ENCODE measurements at places on chromosomes 3 and 15.

GRCh38 chr3:39260957-39261356 lies 18.9 kb downstream of the CX3CR1 start:
- peak overlapping the region; percentile 79 for H3K27ac ChIP-seq
- peak overlapping the region; percentile 51 for H3K4me3 ChIP-seq
- peaks cover 32% of the 10 kb centered on the region for H3K4me1 ChIP-seq
- H3K36me3 ChIP-seq, result peaks cover 6% of the 10 kb centered on the region
- peak; percentile 29 for DNase-seq

GRCh38 chr15:69288531-69289341 lies 10.0 kb upstream of the PAQR5 start:
- H3K27me3 ChIP-seq, result peaks cover 14% of the 10 kb centered on the region
- no peak for DNase-seq
- no peaks in the 10 kb centered on the region for H3K4me1 ChIP-seq
- H3K36me3 ChIP-seq, result no peaks in the 10 kb centered on the region

DNA sequence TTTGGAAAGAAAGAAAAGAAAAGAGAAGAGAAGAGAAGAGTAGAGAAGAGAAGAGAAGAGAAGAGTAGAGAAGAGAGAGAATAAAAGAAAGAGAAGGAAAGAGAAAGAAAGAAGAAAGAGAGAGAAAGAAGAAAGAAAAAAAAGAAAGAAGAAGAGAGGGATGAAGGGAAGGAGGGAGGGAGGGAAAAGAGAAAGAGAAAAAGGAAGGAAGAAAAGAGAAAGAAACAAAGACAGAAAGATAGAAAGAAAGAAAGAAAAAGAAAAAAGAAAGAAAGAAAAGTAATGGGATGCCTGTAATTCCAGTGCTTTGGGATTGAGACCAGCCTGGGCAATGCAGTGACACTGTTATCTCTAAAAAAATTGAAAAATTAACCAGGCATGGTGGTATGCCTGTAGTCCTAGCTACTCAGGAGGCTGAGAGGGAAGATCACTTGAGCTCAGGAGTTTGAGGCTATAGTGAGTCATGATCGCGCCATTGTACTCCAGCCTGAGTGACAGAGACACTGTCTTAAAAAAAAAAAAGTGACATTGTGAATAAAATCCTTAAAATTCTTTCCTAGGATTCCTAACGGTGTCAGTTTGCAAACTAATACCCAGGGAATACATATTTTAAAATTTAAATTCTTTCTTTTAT lies 1.7 kb downstream of the RASL12 start:
- peaks cover 52% of the 10 kb centered on the region for H3K27me3 ChIP-seq
- H3K27ac ChIP-seq, result no peak overlapping the region
- H3K36me3 ChIP-seq, result peaks cover 8% of the 10 kb centered on the region
- DNase-seq, result no peak

DNA sequence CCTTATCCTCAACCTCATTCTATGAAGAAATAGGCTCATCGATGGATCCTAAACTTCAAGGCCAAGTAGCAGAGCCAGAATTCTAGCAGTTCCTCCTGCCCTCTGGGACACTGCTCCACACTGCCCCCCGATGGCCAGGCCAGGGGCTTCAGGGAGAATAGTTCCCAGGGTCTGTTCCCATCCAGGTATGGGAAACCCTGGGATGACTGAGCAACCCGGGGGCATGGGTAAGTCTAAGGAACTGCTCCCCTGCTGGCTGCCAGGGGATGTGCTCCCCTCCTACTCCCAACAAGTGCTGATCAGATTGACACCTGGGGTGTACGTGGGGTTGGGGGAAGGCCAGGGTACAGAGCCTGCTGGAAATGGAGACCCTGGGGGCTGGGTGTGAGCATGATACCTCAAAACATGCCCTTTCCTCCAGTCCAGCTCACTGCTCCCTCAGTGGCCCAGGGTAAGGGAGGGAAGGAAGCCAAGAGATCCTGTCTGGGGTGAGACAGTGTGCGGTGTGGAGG lies 7.6 kb downstream of the ULK3 start:
- H3K4me1 ChIP-seq, result peaks cover 12% of the 10 kb centered on the region
- H3K27me3 ChIP-seq, result no peaks in the 10 kb centered on the region
- peak; percentile 34 for DNase-seq
- no peaks in the 10 kb centered on the region for H3K36me3 ChIP-seq
- no peak overlapping the region for H3K4me3 ChIP-seq

- no peaks in the 10 kb centered on the region for H3K4me1 ChIP-seq
- DNase-seq, result no peak
- H3K4me3 ChIP-seq, result no peak overlapping the region
- peaks cover 2% of the 10 kb centered on the region for H3K36me3 ChIP-seq
These were observed 22.3 kb downstream of the CFAP92 start for GRCh38 chr3:128971421-128972100.

GRCh38 chr15:60762638-60763037 lies 283.7 kb upstream of the ICE2 start:
- H3K36me3 ChIP-seq, result no peaks in the 10 kb centered on the region
- H3K4me3 ChIP-seq, result no peak overlapping the region
- no peak for DNase-seq
- H3K27ac ChIP-seq, result peak overlapping the region; percentile 43

- no peak overlapping the region for H3K4me3 ChIP-seq
- no peaks in the 10 kb centered on the region for H3K4me1 ChIP-seq
- no peak overlapping the region for H3K27ac ChIP-seq
- no peaks in the 10 kb centered on the region for H3K27me3 ChIP-seq
- no peaks in the 10 kb centered on the region for H3K36me3 ChIP-seq
These were observed 615.2 kb upstream of the NR2F2 start for GRCh38 chr15:95715116-95715903.

- H3K27me3 ChIP-seq, result no peaks in the 10 kb centered on the region
- H3K4me1 ChIP-seq, result no peaks in the 10 kb centered on the region
- H3K36me3 ChIP-seq, result no peaks in the 10 kb centered on the region
These were observed 87.8 kb downstream of the C3orf70 start for GRCh38 chr3:185065059-185065458.

DNA sequence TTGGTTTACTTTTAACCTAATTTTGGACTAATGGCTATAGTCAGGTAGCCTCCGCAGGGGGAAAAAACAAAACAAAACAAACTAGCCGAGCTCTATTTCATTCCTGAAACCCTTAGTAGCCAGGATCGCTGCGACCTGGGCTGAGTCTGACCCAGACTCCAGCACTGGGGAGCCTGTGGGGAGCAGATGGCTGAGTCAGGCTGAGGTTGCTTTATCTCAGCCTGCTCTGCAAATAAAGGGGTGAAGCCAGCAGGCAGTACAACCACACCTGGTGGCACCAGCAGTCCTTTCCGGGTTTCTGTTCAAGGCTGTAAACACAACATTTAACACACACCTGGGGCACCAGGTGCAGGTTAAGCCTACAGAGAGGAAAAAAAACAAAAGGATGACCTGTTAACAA lies 27.3 kb downstream of the ABHD2 start:
- no peak for DNase-seq
- H3K4me3 ChIP-seq, result no peak overlapping the region
- peaks cover 4% of the 10 kb centered on the region for H3K36me3 ChIP-seq

DNA sequence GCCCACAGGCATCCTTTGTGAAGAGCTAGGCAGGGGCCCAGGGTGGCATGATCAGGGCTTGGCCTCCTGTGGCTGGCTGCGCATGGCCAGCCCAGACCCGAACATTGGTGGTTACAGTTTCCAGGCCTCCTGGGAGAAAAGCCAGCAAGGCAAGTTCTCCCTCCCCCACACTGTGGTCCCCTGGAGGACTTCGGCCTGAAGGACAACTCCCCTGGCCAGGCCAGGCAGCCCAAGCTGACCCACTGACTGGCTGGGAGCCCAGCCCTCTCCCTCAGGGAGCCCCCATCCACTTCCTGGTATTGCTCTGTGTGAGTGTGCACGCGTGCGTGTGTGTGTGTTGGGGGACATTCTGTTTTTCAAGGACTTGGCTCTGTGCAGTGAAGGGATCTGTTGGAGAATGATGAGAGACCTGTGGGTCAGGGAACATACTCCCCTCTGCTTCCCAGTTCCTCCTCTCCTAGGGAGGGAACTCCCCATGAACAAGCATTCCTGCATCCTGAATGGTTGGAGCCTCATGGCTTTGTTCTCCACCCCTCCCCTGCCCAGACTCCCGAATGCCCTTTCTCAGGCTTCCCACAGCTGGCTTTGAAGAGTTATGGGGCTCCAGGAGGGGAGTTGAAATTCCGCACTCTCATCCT lies 29.5 kb downstream of the CORO2B start:
- H3K27me3 ChIP-seq, result peaks cover 20% of the 10 kb centered on the region
- H3K27ac ChIP-seq, result no peak overlapping the region
- no peak overlapping the region for H3K4me3 ChIP-seq
- H3K4me1 ChIP-seq, result no peaks in the 10 kb centered on the region
- H3K36me3 ChIP-seq, result no peaks in the 10 kb centered on the region
- no peak for DNase-seq

GRCh38 chr3:25495726-25496253 lies 67.7 kb downstream of the RARB start:
- no peak for DNase-seq
- no peak overlapping the region for H3K27ac ChIP-seq
- no peaks in the 10 kb centered on the region for H3K4me1 ChIP-seq
- H3K4me3 ChIP-seq, result no peak overlapping the region

GRCh38 chr15:57865294-57865693 lies 158.8 kb downstream of the POLR2M start:
- no peak overlapping the region for H3K4me3 ChIP-seq
- H3K36me3 ChIP-seq, result no peaks in the 10 kb centered on the region
- H3K27ac ChIP-seq, result no peak overlapping the region
- peaks cover 6% of the 10 kb centered on the region for H3K4me1 ChIP-seq
- peaks cover 73% of the 10 kb centered on the region for H3K27me3 ChIP-seq
- no peak for DNase-seq

DNA sequence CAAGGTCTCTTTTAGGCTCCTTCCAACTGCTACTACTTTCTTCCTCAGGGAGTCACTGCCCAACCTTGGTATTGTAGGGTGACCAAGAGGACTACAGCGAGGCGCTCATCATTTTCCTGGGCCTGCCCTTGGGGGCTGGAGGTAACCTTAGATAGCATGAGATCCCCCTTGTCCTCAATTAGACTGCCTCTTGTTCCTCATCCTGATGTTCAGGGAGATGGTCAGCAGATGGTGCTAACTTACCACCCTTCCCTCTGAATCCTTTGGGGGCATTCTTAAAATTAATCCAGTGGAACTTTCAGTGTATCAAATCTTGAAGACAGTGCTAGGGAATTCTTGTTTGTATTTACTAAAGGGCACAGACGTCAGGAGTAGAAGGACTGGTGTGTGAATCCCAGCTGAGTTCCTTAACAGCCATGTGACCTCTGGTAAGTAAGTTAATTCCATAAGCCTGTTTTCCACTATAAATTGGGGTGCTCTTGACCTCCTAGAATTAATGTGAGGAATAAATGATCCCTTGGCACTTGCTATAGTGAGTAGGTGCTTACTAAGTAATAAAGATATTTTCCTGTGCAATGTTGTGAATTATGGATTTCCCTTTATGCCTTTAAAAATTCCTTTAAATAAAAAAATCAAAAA lies 4.1 kb upstream of the CLPX start:
- no peak overlapping the region for H3K27ac ChIP-seq
- peak overlapping the region; percentile 21 for H3K4me3 ChIP-seq
- H3K4me1 ChIP-seq, result peaks cover 10% of the 10 kb centered on the region
- H3K27me3 ChIP-seq, result no peaks in the 10 kb centered on the region
- no peaks in the 10 kb centered on the region for H3K36me3 ChIP-seq

GRCh38 chr15:65204931-65205660 lies 6.2 kb downstream of the CILP start:
- no peak for DNase-seq
- no peak overlapping the region for H3K27ac ChIP-seq
- peaks cover 6% of the 10 kb centered on the region for H3K36me3 ChIP-seq
- no peak overlapping the region for H3K4me3 ChIP-seq
- H3K4me1 ChIP-seq, result peaks cover 5% of the 10 kb centered on the region

- H3K4me3 ChIP-seq, result no peak overlapping the region
- H3K4me1 ChIP-seq, result no peaks in the 10 kb centered on the region
- no peak for DNase-seq
These were observed 83.8 kb downstream of the MYLK start for GRCh38 chr3:123800362-123800682.

DNA sequence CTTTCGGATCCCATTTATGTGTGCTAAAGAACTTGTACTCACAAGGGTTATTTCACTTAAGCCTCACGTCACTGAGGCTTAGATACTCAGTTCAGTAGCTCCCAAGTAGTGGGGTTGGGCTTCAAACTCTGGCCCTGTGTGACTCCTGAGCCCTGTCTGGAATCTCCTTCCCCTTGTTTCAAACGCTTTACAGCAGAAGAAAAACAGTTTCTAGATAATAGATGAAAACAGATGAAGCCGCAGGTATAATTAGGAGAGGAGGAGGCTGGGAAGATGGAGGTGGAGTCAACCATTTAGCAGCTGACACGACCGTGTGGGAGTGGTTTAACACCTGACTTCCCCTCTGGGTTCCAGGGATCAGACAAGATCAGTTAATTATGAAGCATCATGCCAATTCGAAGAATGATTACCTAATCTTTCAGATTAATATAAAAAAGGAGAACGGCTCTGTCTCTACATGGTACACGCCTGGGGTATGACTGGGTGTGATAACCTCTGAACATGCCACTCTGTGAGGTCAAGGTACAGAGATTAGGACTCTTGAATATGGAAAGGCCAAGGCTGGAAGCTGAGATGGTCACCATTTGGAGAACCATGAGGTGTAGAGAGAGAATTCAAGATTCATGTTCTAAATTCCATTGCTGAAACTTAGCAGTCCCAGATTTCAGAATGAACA lies 31.1 kb downstream of the TPM1 start:
- no peaks in the 10 kb centered on the region for H3K36me3 ChIP-seq
- peaks cover 18% of the 10 kb centered on the region for H3K27me3 ChIP-seq
- H3K27ac ChIP-seq, result no peak overlapping the region
- peaks cover 16% of the 10 kb centered on the region for H3K4me1 ChIP-seq

GRCh38 chr3:141530415-141530768 lies 43.6 kb downstream of the RASA2 start:
- H3K4me1 ChIP-seq, result peaks cover 31% of the 10 kb centered on the region
- no peak for DNase-seq
- peaks cover under 1% of the 10 kb centered on the region for H3K36me3 ChIP-seq
- H3K4me3 ChIP-seq, result peak overlapping the region; percentile 85
- H3K27me3 ChIP-seq, result no peaks in the 10 kb centered on the region

DNA sequence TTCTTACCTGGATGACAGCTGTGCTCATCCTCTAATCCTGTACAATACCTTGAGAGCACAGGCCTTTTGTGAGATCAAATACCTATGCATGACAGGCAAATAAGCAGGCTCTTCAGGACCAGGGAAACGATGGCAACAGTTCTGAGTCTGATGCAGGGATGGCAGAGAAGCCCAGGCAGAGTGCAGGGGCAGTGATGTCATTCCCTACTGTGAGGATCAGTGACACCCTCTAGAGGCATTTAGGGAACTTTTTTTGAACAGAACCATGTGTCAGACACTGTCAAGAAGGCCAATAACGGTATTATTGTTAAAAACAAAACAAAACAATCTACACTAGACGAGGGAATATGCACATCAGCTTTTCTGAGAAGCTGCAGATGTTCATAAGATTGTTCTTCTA lies 314.8 kb upstream of the CTDSPL start:
- peaks cover 2% of the 10 kb centered on the region for H3K4me1 ChIP-seq
- no peak overlapping the region for H3K27ac ChIP-seq
- no peaks in the 10 kb centered on the region for H3K36me3 ChIP-seq
- no peak overlapping the region for H3K4me3 ChIP-seq
- H3K27me3 ChIP-seq, result peaks cover 27% of the 10 kb centered on the region

- H3K27ac ChIP-seq, result no peak overlapping the region
- DNase-seq, result no peak
- H3K4me3 ChIP-seq, result no peak overlapping the region
- H3K27me3 ChIP-seq, result no peaks in the 10 kb centered on the region
- peaks cover 49% of the 10 kb centered on the region for H3K4me1 ChIP-seq
These were observed 174.1 kb downstream of the KLHL25 start for GRCh38 chr15:85620690-85621049.

- H3K27me3 ChIP-seq, result peaks cover 52% of the 10 kb centered on the region
- H3K27ac ChIP-seq, result no peak overlapping the region
- no peak for DNase-seq
- H3K36me3 ChIP-seq, result peaks cover 5% of the 10 kb centered on the region
- no peak overlapping the region for H3K4me3 ChIP-seq
- peaks cover 6% of the 10 kb centered on the region for H3K4me1 ChIP-seq
These were observed 1.1 kb upstream of the SOX2 start for GRCh38 chr3:181710345-181711291.

Data from T-helper 17 cell (primary cell).